Activated CD4-positive, alpha-beta T cell treated with anti-CD3 and anti-CD28 coated beads for 24 hours (primary cell): ENCODE measurements at places on chromosomes 7 and 10.

DNA sequence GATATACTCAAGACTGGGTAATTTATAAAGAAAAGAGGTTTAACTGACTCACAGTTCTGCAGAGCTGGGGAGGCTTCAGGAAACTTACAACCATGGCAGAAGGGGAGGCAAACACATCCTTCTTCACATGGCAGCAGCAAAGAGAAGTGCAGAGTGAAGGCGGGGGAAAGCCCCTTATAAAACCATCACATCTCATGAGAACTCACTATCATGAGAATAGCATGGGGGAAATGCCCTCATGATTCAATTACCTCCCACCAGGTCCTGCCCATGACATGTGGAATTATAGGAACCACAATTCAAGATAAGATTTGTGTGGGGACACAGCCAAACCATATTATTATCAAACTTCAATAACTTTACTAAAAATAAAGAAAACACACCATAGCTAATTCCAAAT, 30.4 kb upstream of the JAZF1 start:
- no peak for DNase-seq

DNA sequence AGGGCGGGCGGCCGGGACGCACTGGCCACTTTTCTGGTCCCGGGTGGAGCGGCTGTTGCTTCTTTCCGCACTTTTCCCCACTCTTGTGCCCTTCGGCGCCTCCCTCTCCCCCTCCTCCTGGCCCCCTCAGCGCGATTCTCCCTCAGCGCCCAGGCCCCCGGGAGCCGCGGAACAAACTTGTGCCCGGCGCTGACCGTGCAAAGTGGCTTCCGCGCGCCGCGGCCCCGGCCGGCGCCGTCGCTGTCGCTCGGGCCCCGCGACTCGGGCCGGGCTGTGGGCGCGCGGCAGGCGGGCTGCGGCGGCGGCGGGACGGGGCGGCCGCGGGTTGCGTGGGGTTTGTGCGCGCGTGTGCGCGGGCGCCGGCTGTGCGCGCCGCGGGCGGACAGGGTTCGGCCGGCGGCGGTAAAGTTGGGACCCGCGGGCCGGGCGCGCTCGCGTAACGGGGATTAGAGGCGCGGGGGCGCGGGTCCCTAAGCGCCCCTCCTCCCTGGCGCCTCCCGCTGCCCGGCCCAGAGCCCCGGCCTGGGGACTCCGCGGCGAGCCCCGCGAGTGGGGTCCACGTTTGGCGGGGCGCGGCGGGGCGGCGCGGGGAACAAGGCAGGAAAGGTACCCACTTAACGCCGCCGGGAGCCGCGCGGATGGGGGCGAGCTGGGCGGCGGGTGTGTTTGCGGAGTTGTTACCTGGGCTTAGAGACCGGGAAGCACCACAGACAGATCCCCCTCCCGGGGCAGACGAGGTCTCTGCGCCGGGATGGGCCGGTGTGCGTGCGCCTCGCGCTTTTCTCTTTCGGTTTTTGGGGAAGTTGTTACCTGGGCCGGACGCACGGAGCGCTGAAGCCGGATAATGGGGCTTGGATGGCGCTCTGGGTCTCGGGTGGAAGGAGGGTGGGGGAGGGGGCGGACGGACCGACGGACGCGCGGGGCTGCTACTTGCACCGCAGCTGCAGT, 860 bp downstream of the ZEB1 start:
- peak; percentile 35 for DNase-seq

DNA sequence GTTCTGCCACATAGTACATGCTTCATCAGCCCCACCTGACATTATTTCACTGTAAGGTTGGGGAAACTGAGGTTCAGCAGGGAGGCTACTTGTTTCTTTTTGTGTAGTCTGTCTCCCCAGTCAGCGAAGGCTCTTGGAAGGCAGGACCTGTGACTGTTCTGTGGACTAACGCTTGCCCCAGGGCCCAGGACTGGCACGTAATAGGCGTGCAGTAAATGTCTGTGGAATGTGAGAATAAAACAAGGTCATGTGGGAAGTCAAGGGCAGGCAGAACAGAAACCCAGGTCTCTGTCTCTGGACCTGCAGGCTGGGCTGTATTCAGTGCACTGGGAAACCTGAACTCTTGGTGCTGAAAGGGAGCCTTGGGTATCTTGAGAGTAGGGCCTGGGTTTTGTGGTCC, 168.7 kb downstream of the RPS24 start:
- no peak for DNase-seq

DNA sequence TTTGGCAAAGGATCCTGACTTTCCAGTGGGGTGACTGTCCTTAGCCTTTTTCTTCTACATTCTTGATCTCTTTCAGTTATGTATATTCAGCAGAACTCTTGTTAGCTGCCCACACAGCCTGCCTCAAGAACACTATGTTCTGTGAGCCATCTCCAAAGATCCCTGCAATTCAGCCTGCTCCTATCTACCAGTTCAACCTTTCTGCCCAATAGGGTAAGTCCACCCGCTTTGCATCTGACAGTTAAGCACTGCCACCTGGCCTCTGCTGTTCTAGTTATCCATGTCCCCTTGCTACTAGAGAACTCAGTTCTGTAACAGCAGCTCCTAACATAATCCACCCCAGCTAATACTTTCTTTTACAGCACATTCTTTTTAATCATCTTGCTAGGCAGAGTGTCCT, 13.5 kb downstream of the OR9A2 start:
- no peak for DNase-seq
